ENCODE measurements at places on chromosomes 1 and 21.
A peak's percentile ranks its signal among the peaks of the same experiment; 100 is the strongest.

GRCh38 chr1:67239738-67240137, 67.9 kb upstream of the IL12RB2 start:
- DNase-seq, result no peak

DNA sequence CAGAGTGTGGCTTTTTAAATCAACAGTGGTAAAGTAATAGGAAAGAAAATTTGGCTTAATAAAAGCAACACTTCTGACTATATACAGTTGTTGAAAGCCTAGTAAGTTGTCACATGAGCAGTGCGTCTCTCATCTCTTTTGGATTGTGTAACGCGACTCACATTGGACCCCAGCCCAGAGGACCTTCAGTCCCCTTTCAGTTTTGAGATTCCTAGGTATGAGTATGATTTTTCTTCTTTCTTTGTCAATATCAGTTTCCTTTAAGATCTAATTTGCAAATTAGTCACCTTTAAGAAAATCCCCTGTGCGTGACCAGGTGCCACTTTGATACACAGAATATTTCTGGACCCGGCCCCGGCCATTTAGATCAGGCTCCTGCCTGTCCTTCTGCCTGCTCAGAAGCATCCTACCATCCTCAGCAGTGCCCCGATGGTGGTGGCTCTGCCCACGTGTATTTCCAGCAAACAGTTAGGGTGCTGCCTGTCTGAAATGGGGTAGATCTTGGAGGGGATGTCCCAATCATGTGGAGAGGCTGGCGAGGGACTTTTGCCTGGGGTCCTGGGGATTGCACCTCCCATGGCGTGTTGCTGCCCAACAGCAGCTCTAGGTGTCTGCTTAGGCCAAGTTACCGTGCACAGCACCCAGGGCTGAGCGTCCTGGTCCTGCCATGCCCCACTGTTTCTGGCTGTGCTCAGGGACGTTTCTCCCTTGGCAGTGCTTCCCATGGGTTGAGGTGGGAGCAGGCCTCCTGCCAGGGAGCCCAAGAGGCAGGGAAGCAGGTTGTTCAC, 21.1 kb downstream of the SNAP47 start:
- no peak for DNase-seq

GRCh38 chr1:237093691-237094090, 51.7 kb downstream of the RYR2 start:
- DNase-seq, result no peak

DNA sequence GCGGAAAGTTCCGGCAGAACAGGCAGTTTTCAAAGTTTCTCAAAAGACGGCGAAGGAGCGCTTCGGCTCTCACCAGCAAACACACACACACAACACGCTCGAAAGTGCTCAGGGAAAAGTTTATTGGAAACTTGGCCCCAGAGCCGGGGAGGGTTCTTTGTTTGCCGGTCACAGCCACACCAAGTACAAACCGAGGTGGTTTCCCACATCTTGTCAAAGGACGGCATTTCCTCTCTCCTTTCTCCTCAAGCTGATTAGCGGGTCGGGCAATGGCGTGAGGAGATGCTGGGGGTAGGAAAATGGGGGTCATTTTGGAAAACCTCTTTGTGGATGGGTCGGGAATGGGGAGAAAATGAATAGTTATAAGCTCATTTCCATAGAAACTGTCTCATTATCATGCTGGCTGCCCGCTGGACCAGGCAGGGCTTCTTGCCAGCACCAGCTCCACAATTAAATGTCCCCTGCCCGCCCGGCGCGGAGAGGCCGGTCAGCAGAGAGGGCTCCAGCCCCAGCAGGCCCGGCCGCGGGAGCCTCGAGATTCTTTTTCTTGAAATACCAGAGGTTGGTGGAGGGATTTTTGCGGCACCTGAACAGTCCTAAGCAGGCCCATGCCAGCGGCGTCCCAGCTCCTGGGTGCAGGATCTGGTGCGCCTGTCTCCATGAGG, 92.3 kb downstream of the PRDM16 start:
- DNase-seq, result no peak

DNA sequence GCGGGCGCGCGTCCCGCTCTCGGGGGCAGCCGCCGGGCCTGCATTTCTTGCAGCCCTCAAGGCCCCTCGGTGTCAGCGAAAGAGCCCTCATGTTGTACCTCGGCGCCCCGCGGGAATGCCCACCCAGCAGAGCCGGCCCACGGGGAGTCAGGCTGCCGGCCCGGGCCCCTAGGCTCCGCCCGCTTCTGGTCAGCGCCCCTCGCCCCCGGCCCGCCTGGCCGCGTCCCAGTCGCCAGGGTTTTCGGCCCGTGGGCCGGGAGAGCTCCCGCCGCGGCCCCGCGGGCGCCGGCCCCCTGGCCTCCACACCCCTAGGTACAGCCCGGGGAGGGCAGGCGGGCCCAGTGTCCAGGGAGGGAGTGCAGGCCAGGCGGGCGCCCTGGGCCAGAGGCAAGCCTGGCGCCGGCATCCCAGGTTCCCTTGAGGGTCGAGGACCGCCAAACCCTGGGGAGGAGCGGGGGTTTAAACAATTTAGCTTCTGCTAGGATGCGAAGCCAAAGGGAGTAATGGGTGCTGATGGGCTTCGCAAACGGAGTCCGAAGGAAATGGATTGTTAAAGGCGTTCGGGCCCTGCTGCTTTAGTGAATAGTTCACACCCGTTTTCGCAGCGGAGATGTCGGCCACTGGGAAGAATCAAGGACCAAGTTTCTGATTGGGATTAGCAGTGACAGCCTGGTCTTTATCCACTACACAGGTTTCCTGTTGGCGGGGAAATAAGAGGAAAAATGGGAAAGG, 486 bp upstream of the KCNA3 start:
- DNase-seq, result no peak

DNA sequence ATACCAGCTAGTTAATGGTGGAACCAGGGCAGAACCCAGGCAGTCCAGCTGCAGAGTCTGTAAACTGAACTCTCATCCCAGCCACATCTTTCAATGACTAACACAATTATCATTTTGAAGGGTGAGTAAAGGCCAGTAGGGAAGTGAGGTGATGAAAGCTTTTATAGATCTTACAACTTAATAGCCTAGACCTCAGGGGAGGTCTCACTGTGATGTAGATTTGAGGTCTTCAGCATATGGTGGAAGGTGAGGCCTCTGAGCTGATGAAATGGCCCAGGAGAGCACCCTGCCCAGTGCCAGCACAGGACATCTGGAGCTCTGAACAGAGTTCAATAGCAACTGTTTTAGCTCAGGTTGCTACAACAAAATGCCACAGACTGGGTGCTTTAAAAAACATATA, 44.8 kb upstream of the POU2F1 start:
- DNase-seq, result no peak

DNA sequence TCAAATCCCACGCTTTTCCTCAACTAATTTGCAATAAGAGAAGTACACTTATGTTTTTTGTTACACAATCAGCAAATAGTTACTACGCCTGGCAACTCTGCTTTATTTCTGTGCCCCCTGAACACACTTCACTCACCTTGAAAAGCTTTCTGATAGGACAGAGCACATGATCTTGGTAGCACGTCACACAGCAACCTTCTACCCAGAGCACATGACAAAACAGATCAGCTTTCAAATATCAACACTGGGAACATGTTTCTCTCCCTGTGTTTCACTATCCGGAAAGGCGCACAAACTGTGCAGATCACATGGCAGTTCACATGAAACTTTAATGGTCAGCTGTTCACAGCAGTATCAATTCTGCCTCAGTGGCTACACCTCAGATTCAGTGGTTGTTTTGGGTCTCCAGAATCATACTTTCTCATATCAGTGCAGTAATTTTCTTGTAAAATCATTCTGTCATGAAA, 2.2 kb downstream of the SLC19A2 start:
- no peak for DNase-seq

DNA sequence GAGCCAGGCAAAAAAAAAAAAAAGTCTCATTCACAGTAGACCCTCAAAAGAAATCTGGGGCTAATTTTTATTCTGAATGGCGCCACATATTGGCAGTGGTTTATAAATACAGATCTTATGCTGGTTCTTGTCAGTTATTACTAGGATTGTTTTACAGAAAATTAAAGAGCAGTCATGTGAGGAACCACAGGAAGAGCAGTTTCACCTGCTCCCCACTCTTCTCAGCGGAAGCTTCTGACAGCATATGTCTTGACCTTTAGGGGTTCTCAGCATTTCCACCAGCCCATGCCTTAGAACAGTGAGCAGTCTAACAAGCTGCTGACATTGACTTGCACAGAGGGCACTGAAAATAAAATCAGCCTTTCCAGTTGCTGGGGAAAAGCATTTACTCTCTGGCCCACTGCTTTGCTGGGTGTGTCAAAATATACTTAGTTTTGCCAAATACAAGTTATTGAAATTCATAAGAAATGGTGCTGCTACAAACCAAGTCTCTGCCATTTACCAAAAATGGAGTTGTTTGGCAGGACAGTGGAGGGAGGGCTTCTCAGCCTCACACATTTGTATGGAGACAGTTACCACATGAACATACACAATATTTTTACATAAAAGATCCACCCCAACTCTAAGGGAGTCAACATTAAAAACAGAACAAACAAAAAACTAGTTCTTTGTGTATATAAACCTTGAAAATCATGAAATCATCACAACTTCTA, 144.2 kb downstream of the SYT2 start:
- no peak for DNase-seq

- DNase-seq, result peak; percentile 42
Observed at GRCh38 chr21:29808153-29808552, 131.6 kb downstream of the GRIK1 start.

- DNase-seq, result no peak
Observed at GRCh38 chr1:233728721-233729120, 114.8 kb downstream of the KCNK1 start.

- DNase-seq, result no peak
Observed at GRCh38 chr21:34340061-34340460, 23.7 kb upstream of the KCNE2 start.

All from left hindlimb (tissue), 1 donor.